PC-3 (cell line): ENCODE measurements at places on chromosomes 12 and 14.

DNA sequence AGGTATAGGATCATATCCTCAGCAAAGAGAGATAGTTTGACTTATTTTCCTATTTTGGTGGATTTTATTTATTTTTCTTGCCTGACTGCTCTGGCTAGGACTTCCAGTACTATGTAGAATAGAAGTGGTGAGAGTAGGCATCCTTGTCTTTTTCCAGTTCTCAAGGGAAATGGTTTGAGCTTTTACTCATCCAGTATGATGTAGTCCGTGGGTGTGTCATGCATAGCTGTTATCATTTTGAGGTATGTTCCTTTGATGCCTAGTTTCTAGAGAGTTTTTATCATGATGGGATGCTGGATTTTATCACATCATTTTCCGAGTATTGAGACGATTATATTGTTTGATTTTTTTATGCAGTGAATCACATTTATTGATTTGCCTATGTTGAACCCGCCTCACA lies 97.2 kb downstream of the MGAT4C start:
- no peaks in the 10 kb centered on the region for H3K36me3 ChIP-seq
- no peak overlapping the region for H3K4me3 ChIP-seq
- H3K27ac ChIP-seq, result no peak overlapping the region
- no peaks in the 10 kb centered on the region for H3K27me3 ChIP-seq
- no peak for DNase-seq
- no peaks in the 10 kb centered on the region for H3K4me1 ChIP-seq

DNA sequence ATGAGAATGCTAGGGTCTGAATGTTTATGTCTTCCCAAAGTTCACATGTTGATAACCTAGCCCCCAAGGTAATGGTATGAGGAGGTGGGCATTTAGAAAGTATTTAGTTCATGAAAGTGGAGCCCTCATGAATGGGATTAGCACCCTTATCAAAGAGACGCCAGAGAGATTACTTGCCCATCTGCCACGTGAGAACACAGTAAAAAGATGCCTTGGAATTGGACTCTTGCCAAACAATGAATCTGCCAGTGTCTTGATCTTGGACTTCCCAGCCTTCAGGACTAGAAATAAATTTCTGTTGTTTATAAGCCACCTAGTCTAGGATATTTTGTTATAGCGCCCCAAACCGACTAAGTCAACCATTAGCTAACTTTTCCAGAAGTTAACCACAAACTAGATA lies 92.0 kb upstream of the SLC38A4 start:
- H3K27me3 ChIP-seq, result no peaks in the 10 kb centered on the region
- no peaks in the 10 kb centered on the region for H3K36me3 ChIP-seq
- DNase-seq, result no peak
- H3K4me1 ChIP-seq, result peaks cover 20% of the 10 kb centered on the region
- no peak overlapping the region for H3K27ac ChIP-seq

GRCh38 chr12:23884909-23885308 lies 64.6 kb downstream of the SOX5 start:
- no peaks in the 10 kb centered on the region for H3K4me1 ChIP-seq
- H3K4me3 ChIP-seq, result no peak overlapping the region
- no peak for DNase-seq
- H3K27me3 ChIP-seq, result peaks cover 16% of the 10 kb centered on the region; the same call in 1 of the 2 replicates
- no peak overlapping the region for H3K27ac ChIP-seq
- H3K36me3 ChIP-seq, result no peaks in the 10 kb centered on the region

DNA sequence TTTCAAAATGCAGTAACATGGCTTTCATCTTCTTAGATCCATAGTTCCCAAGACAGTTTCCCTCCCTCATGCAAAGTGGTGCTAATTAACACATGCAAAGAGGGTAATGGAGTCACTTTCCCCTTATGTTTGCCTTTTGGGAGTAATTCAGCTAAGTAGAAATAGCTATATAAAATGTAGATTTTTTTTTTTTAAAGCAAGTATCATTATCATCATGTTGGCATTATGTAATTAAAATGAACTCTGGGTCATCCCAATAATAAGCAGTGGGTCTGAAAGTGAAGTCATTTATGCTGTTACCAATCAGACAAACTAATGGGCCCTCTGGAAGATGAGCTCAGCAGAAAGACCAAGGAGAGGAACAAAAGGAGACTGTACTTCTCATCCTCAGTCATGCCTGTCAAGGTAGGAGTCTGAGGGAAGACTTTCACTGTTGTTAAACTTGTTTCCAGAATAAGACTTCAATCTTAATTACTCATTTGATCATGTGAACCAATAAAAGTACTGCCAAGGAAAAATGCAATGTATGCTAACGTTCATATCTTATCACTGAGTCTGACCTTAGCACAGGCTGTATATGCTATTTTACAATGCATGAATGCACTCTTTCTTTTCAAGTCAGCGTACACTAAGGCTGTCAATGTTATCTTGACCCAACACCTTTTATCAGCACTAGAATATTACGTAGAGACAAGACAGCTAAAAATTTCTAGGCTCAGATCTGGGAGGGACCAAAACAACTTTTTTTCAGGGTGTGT lies 26.8 kb downstream of the AREL1 start:
- no peak overlapping the region for H3K4me3 ChIP-seq
- peaks cover 40% of the 10 kb centered on the region for H3K36me3 ChIP-seq
- H3K4me1 ChIP-seq, result no peaks in the 10 kb centered on the region
- no peak for DNase-seq

- no peak for DNase-seq
- H3K27ac ChIP-seq, result no peak overlapping the region
- H3K4me1 ChIP-seq, result peaks cover 9% of the 10 kb centered on the region
Measured at GRCh38 chr12:3871356-3871755, 1.8 kb downstream of the PARP11 start.

DNA sequence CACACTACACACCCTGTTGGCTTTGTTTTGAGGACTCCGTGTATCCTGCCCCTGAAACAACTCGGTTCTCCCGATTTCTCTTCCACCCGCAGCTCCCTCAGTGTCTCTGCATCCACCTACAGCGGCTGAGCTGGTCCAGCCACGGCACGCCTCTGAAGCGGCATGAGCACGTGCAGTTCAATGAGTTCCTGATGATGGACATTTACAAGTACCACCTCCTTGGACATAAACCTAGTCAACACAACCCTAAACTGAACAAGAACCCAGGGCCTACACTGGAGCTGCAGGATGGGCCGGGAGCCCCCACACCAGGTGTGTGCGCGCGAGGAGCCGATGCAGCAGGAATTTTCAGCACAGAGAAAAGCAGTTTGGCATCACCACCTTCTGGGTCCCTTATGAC lies 10.5 kb downstream of the ALKBH2 start:
- H3K4me3 ChIP-seq, result no peak overlapping the region
- 0 out of 2 replicates have a peak, but pooled peaks cover 7% of the 10 kb centered on the region for H3K4me1 ChIP-seq
- H3K27ac ChIP-seq, result no peak overlapping the region
- no peak for DNase-seq

DNA sequence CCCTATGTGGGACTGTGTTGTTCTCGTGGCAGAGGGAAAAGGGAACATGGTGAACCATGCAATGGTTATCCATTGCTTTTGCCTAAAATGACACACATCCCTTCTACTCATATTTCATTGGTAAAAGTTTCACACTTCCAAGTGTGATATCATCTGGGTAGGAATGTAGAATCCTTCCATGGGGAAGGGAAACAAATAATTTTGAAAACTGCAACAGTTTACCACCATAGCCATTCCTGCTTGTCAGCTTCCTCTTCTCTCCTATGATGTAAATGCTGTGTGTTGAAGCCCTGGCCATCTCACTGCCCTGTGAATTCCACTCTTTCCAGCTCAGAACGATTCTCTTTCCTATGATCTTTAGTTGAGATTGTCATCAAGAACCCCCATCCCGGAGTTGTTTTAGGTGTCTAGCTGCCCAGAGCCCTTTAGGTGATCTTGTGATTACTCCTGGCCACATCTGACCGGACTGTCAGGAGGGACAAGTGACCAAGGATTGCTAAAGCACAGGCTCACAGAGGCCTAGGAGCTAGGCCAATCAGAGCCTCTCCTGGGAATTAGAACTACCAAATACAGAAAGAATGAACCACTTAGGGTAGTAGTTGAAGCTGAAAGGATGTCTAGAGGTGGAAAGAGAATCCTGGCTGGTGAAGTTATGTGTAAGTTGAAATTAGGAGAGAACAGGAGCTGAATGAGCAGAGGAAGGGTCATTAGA lies 84.6 kb downstream of the VCPKMT start:
- no peak overlapping the region for H3K4me3 ChIP-seq
- no peaks in the 10 kb centered on the region for H3K4me1 ChIP-seq

- DNase-seq, result peak; percentile 34
- no peaks in the 10 kb centered on the region for H3K27me3 ChIP-seq
- peaks cover 39% of the 10 kb centered on the region for H3K36me3 ChIP-seq
Measured at GRCh38 chr12:104130760-104131159, 7.2 kb downstream of the NFYB start.

DNA sequence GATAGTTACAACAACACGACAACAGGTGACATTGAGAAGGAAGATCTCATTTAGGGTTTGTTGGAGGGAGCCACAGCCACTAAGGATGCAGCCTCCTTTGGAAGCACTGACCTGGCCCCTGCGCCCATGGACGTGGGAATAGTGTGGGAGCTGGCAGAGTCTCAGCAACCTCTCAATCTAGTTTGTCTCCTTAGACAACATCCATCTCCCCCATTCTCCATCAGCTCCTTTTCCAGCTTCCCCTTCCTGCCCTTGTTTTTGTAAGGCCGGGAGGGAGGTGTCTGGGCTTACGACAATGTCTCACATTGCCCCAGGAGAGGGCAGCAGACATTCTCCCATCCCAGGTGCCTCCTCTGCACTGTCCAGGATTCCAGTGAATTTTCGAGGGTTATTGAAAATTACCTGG lies 170.2 kb upstream of the PZP start:
- peak; percentile 38 for DNase-seq
- H3K27ac ChIP-seq, result no peak overlapping the region
- no peaks in the 10 kb centered on the region for H3K36me3 ChIP-seq

- H3K27ac ChIP-seq, result peak overlapping the region; percentile 84
- peaks cover 17% of the 10 kb centered on the region for H3K4me1 ChIP-seq
- H3K36me3 ChIP-seq, result no peaks in the 10 kb centered on the region
- no peak for DNase-seq
- H3K4me3 ChIP-seq, result peak overlapping the region; percentile 74
- H3K27me3 ChIP-seq, result no peaks in the 10 kb centered on the region
Measured at GRCh38 chr14:75068294-75069120, 934 bp upstream of the ZC2HC1C start.

GRCh38 chr12:22034709-22035506 lies 11.1 kb upstream of the CMAS start:
- no peaks in the 10 kb centered on the region for H3K36me3 ChIP-seq
- DNase-seq, result no peak
- H3K4me1 ChIP-seq, result no peaks in the 10 kb centered on the region
- no peak overlapping the region for H3K27ac ChIP-seq
- no peaks in the 10 kb centered on the region for H3K27me3 ChIP-seq

DNA sequence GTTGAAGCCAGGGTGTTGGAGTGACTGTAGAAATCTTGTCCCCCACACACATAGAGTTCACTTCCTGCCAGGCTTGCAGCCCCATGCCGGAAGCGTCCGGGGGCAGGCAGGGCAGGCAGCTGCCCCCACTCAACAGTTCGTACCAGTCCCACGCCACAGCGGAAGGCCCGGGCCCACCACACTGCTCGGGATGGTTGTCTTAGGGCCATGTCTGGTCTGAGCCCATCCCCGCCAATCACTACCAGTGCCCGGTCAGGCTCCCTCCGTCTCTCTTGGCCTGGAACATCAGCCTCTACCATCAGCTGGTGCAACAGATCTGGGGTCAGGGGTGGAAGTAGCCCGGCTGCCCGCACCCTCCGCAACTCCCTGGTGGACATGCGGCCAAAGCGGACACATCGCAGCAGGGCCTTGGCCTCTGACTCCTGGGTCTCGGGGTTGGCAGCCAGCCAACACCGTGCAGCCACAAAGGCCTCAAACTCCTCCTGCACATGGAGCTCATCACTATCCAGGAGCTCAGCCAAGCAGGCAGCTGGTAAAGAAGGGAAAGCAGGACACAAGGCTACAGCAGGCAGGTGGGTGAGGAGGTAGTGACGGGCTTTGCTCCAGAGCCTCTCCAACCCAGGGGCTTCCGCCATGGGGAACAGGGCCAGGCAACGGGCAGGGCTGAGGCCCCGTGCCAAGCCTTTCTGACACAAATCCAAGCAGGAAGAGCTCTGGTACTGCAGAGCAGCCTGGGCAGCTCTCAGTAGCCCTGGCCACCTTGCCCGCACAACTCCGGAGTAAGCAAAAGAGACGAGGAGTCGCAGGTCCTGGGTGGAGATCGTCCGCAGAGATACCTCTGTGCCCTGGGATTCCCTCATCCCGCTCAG lies 5.9 kb downstream of the KLHL33 start:
- no peak for DNase-seq
- H3K27me3 ChIP-seq, result no peaks in the 10 kb centered on the region
- no peaks in the 10 kb centered on the region for H3K36me3 ChIP-seq
- H3K27ac ChIP-seq, result no peak overlapping the region
- H3K4me3 ChIP-seq, result no peak overlapping the region

DNA sequence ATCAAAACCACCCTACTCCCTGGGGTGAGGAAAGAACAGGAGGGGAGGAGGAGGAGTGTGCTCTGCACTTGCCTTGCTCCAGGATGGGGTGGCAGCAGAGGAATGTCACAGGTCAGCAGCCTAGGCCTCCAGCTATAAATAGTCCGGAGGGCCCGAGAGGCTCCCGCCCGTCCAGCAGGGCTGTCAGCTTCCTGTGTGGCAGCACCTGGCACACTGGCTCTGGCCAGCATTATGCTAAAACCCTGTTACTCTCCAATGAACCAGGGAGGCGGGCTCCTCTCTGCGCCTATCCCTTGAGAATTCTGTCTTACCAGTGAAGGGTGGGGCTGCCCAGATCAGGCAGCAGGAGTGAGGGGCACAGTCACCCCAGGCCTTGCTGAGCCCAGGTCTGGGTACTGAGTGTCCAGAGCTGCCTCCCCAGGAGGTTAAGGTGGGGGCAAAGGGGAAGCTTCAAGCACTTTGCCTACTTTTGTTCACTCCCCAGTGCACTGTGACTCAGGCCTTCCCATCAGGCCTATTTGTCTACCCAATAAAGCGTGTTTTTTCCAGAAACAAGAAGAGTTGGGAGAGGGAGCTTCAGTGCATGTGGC lies 1.2 kb upstream of the COX14 start:
- no peak overlapping the region for H3K27ac ChIP-seq
- H3K36me3 ChIP-seq, result no peaks in the 10 kb centered on the region
- peaks cover 14% of the 10 kb centered on the region; the same call in 1 of the 2 replicates for H3K4me1 ChIP-seq
- DNase-seq, result peak; percentile 22

- H3K4me3 ChIP-seq, result no peak overlapping the region
- peak; percentile 84 for DNase-seq
- H3K4me1 ChIP-seq, result peaks cover 36% of the 10 kb centered on the region
- peak overlapping the region; percentile 60 for H3K27ac ChIP-seq
- 0 out of 2 replicates have a peak, but pooled peaks cover 3% of the 10 kb centered on the region for H3K36me3 ChIP-seq
- no peaks in the 10 kb centered on the region for H3K27me3 ChIP-seq
Measured at GRCh38 chr14:50647753-50648152, 20.4 kb downstream of the SAV1 start.

DNA sequence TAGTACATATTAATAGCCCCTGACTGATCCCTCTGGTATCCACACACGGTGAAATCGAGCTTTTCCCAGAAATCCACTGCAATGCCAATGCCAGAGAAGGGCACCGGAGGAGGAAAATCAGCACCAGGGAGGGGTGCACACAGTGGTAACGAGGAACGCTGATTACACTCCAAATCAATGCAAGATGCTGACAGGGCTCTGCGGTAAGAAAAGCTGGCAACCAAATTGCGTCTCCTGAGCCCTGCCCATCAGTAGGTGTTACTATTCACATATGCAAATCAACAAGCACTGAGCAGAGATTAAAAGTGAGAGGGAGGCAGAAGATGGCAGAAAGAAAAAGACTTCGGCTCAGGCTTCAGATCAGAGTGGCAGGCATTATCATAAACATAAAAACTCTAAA lies 159.1 kb downstream of the RPS29 start:
- 0 out of 2 replicates have a peak, but pooled peaks cover 3% of the 10 kb centered on the region for H3K4me1 ChIP-seq
- H3K27ac ChIP-seq, result no peak overlapping the region
- no peak overlapping the region for H3K4me3 ChIP-seq
- no peaks in the 10 kb centered on the region for H3K36me3 ChIP-seq
